ENCODE measurements at places on chromosomes 2 and 18.

GRCh38 chr18:80241919-80242777 lies 5.2 kb downstream of the PARD6G start:
- DNase-seq = no peak

- DNase-seq = no peak
Observed at GRCh38 chr2:229646186-229646723, 68.1 kb downstream of the DNER start.

- no peak for DNase-seq
Observed at GRCh38 chr2:205878999-205879762, 196.9 kb downstream of the NRP2 start.

GRCh38 chr2:9100080-9100876 lies 96.8 kb upstream of the MBOAT2 start:
- no peak for DNase-seq

DNA sequence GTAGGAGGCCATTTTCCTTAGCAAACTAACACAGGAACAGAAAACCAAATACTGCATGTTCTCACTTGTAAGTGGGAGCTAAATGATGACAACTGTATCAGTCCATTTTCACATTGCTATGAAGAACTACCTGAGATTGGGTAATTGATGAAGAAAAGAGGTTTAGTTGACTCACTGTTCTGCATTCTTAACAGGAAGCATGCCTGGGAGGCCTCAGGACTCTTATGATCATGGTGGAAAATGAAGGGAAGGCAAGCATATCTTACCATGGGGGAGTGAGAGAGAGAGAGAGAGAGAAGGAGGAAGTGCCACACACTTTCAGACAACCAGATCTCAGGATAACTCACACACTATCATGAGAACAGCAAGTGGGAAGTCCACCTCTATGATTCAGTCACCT lies 105.3 kb downstream of the PARD3B start:
- no peak for DNase-seq

- no peak for DNase-seq
Observed at GRCh38 chr18:22088029-22088428, 81.4 kb upstream of the GATA6 start.

- DNase-seq = no peak
Observed at GRCh38 chr2:182015334-182016109, 29.9 kb downstream of the PPP1R1C start.

GRCh38 chr2:196566961-196567666 lies 72.4 kb upstream of the CCDC150 start:
- DNase-seq = no peak

DNA sequence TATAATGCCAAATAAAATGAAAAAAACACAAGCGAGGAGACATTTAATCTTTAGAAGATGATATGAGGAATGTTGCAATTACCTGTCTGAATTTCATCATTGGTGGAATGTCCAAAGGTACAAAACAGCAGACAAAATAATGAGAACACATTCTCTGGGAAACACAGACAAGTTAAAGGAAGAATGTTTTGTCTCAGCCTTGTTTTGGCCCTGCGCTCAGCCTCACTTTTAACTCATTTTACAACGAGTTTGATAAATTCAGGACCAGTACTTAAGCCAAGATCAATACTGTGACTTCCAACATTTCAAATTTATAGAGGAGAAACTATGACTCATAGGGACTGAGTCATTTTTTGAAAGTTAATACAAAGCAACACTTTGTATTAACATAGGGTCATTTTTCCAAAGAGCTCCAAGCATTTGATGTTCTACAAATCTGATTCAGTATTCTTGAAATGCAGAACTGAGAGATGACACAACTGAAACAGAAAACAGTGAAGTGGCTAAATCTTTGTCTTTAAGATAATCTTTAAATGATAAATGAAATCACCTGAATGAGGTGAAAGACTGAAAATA lies 833.2 kb upstream of the CHAC2 start:
- peak; percentile 38 for DNase-seq

DNA sequence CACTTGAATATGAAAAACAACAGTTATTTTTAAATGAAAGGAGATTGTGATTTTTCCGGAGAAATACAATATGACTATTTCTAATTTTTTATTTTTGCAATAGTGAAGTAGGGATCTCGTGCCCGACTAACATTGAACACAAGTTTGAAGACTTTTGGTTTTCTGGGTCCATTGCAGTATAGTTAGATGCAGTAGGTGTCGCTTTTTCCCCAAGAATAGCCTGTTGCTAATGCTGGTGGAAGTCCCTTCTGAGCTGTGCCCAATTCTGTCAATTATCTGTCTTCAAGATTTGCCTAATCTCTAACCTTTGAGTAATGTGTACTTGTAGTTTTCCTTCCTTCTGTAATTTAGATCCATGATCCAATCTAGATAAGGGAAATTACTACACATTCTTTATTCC lies 36.5 kb downstream of the SEMA4F start:
- no peak for DNase-seq
